ENCODE measurements at places on chromosomes 13 and 19.

DNA sequence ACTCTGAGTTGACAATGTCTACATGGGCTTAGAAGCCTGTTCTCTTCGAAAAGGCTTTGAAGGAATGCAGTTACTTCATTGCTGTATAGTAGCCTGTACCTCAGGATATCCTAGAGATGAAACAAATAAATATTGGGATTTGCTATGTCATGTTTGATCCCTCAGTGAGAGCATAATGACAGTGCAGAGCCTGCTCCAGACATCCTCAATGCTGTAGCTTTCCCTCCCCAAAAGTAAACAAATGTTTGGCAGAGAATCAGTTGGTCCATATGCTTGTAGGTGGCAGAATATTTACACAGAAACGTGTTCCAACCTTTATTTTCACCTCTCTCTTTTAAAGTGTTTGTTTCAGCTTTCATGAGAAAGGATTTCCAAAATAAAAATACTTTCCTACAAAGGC, 515.3 kb upstream of the SGCG start:
- no peak for DNase-seq

- no peak for DNase-seq
Measured at GRCh38 chr13:69109891-69110525, 997.6 kb upstream of the ATXN8OS start.

DNA sequence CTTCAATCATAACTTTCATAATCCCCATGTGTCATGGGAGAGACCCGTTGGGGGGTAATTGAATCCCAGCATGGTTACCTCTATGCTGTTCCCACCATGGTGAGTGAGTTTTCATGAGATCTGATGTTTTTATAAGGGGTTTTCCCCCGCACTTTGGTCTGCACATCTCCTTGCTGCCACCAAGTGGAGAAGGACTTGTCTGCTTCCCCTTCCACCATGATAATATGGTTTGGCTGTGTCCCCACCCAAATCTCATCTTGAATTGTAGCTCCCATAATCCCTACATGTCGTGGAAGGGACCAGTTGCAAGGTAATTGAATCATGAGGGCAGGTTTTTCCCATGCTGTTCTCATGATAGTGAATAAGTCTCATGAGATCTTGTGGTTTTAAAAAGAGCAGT, 524.9 kb downstream of the SLITRK5 start:
- no peak for DNase-seq

- no peak for DNase-seq
Measured at GRCh38 chr13:44899967-44900366, 89.3 kb downstream of the NUFIP1 start.

DNA sequence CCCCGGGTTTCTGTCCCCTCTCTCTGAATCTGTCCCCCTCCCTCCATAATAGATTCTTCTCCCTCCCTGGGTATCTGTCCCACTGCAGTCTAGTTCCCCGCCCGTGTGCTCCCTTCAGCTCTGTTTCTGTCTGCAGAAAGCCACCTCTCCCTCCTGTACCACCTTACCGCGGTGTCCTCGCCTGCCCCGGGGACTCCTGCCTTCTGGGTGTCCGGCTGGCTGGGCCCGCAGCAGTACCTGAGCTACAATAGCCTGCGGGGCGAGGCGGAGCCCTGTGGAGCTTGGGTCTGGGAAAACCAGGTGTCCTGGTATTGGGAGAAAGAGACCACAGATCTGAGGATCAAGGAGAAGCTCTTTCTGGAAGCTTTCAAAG, 1.3 kb downstream of the FCGRT start:
- DNase-seq, result no peak

DNA sequence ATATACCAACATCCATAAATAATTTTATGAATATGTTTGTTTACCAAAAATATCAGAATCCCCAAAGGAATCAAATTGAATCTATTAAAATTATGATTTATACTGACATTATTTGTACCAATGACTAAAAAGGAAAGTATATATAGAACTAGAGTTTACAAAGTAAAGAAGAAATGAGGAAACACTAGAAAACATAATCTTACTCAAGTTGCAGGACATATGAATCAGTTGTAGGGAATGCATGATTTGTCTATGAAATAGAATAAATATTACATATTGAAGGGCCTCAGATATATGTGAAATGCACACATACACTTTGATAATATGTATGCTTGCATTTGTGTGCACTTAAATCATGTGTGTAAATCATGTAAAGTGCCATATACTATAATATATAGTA, 1466.4 kb downstream of the EFNB2 start:
- no peak for DNase-seq
